ENCODE measurements at places on chromosomes 2 and 18.

- DNase-seq, result no peak
Observed at GRCh38 chr2:240685771-240686371, 3.2 kb upstream of the AQP12B start.

DNA sequence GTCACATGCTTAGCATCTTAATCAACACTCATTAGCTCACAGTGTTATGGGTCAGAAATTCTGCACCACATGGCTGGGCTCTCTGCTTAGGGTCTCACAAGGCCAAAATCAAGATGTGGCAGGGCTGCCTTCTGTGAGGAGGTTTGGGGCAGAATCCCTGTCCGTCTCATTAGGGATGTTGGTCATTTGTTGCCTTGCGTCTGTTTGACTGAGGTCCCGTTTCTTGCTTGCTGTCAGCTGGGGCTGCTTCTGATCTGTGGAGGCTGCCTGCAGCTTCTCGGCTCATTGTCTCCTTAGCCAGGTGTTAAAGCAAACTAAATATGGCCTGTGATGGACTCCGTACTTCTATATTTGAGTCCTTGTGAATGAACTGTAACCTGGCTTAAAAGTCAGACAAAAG lies 146.5 kb downstream of the NDUFA10 start:
- DNase-seq, result no peak

- no peak for DNase-seq
Observed at GRCh38 chr2:148616662-148617061, 27.9 kb upstream of the EPC2 start.

GRCh38 chr2:237895544-237896506 lies 36.4 kb downstream of the RAMP1 start:
- DNase-seq, result no peak

DNA sequence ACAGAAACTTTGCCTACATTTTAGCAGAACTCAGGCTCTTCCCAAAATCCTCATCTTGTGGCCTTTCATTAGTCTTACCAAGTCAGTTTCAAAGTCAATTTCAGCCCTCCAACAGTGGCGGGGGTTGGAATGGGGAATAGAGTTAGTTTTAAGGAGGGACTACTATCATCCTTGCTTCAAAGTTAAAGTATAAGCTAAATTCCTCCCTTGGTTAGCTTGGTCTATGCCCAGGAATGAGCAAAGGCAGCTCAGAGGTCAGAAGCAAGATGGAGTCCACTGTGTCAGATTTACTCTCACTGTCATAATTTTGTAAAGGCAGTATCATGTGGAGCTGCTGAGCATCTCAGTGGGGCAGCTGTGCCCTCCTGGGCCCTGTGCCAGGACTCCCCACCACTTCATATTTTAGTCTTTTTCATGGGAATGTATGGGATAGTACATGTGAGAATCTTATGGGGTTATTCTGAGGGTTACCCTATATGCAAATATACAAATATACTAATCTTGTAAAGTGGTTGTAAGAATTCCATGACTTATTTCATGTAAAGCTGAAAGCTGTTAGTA lies 145.2 kb upstream of the MMADHC start:
- DNase-seq, result no peak

- DNase-seq, result no peak
Observed at GRCh38 chr2:227707390-227707789, 10.4 kb downstream of the SLC19A3 start.

GRCh38 chr2:12605366-12605765 lies 111.4 kb upstream of the TRIB2 start:
- no peak for DNase-seq

- no peak for DNase-seq
Observed at GRCh38 chr18:32868406-32868805, 95.6 kb upstream of the KLHL14 start.

GRCh38 chr2:219520079-219520478 lies 5.8 kb downstream of the ASIC4 start:
- peak; percentile 66 for DNase-seq

- DNase-seq, result no peak
Observed at GRCh38 chr2:4404363-4404762, 701.0 kb downstream of the DCDC2C start.

DNA sequence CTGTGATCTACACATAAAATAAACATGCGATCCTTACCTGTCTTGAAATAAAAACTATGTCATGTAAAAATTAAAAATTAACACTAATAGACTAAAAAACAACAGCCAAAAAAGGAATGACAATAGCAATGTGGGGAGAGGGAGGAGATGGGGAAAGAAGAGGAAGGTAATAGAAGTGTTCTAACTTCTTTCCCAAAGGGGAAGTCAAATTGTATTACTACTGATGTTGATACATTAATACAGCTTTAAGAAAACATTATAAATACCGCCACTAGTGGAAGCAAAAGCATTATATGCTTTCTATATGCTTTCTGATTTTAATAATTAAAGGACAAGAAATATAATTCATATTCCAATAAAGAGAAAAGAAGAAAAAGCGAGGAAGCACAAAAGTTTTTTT lies 22.2 kb downstream of the ZNF516 start:
- no peak for DNase-seq

DNA sequence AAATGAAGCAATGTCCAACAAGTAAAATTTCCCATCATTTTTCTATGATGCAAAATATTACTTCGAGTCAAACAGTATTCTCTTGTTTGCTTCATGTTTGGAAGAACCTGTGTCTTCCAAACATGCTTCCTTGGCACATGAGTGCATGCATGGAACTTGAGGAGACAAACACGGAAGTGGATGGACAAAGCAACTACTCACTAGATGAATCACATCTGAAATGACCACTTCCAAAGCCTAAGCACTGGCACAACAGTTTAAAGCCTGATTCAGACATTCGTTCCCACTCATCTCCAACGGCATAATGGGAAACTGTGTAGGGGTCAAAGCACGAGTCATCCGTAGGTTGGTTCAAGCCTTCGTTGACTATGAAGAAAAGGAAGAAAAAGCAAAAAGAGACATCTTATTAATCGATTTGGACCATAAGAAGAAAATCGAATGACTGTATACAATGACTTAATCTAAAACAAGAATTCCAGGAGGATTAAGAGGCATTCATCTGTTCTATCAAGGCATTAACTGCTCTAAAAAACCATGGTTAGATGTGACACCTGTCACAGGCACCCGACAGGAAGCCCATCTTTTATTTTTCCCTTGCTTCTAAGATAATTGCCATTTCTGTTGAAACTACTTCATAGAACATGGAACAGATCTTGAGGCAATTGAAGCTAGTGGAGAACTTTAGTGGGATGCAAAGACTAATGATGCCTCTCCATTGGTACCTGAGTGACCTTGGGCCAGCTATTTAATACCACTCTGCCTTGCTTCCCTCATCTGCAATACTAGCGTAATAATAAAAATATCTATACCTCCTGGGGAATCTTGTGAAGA lies 56.0 kb downstream of the ATIC start:
- DNase-seq, result no peak

- DNase-seq, result no peak
Observed at GRCh38 chr18:10241579-10241978, 212.9 kb upstream of the APCDD1 start.

GRCh38 chr2:73297586-73297985 lies 4.2 kb upstream of the EGR4 start:
- DNase-seq, result no peak

DNA sequence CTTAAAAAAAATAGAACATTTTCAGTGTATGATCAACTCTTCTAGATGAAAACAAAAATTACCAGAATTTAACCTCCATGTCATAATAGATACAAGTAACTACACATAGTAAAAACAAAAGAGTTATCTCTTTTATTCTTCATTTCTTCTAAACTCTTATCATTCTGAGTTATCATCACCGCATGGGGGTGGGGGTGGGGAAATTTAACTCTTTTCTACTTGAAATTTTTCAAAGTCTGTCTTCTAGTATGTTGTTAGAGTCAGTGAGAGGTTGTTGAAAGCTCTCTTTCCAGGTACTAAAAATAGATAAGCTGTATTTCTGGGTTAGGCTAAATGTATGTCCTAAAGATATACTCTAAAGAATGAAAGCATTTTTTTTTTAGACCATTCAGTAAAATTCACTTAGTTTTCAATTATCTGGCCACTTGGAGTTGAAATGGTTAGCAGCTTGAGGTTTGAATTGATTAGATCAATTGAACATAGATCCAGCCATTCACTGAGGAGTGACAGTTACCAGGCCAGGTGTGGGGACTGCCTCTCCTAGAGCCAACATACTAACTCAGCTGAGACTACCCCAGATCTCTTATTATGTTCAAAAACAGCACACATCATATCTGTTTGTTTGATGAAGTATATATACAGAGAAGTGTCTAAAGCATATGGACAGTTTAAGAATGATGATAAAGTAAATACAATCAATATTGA lies 220.7 kb downstream of the IKZF2 start:
- DNase-seq, result no peak

DNA sequence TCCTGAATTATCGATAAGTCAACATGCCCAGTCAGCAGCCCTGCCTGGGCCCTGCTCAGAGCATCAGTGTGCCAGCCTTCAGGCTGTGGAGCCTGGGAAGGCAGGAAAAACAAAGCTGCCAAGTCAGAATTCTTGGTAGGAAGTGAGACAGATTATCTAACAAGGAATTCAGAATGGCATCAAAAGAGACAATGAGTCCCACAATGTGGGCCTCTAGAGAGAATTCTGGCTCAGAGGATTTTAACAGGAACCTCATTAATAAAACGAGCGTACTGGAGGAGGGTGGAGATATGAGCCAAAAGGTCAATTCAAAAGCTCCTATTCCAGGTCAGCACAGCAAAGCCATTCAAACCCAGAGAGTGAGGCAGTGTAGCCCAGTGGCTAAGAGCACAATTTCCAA lies 327.6 kb upstream of the MMADHC start:
- DNase-seq, result no peak

DNA sequence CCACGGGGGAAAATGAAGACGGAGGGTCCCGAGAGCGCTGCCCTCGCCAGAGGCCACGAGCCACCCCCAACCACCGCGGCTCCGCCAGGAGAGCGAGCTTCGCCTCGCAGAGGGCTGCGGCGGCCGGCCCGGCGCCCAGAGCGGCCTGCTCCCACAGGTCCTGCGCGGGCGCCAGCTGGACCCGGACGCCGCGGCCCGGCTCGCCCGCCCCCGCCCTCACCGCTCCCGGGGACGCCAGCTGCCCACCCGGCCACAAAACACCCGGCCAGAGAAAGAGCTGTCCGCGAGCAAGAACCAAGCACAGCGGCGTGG lies 709 bp downstream of the PTPN2 start:
- DNase-seq, result no peak

- DNase-seq, result no peak
Observed at GRCh38 chr2:96218508-96219131, 10.0 kb upstream of the STARD7 start.

GRCh38 chr2:223537115-223537514 lies 65.0 kb downstream of the SCG2 start:
- DNase-seq, result no peak

DNA sequence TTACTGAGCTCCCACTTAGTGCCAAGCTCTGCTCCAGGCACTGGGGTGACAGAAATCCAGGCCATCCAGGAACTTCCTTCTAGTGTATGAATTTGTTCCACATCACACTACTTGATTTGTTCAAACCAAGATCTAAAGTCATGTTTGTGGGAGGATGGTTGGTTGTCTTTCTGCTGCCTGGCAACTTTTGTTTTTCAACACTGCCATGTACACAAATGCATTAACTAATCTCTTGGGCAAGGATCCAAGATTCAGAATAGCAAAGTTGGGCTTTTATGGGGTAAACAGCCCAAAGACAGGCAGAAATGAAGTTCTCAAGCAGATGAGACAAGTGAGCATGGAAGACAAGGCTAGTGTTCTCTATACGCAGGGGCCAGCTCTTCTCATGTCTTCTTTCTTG lies 53.4 kb upstream of the PROKR1 start:
- no peak for DNase-seq

DNA sequence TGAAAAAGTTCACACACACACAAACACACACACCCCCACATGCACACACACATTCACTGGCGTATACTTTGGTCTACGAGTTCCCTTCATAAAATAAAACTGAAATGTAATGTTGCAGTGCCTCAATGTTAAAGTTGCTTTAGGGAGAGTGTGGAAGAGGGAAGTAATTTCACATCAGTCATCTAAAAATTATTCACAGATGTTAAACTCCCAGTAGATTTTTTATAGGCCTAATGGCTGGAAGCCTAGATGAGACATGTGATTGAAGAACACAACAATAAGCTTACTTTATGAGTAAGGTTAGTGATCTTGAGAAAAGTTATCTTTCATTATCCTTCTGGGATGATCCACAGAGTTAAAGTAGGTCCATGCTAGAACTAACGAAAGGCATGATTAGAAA lies 506.7 kb upstream of the CNTNAP5 start:
- no peak for DNase-seq

DNA sequence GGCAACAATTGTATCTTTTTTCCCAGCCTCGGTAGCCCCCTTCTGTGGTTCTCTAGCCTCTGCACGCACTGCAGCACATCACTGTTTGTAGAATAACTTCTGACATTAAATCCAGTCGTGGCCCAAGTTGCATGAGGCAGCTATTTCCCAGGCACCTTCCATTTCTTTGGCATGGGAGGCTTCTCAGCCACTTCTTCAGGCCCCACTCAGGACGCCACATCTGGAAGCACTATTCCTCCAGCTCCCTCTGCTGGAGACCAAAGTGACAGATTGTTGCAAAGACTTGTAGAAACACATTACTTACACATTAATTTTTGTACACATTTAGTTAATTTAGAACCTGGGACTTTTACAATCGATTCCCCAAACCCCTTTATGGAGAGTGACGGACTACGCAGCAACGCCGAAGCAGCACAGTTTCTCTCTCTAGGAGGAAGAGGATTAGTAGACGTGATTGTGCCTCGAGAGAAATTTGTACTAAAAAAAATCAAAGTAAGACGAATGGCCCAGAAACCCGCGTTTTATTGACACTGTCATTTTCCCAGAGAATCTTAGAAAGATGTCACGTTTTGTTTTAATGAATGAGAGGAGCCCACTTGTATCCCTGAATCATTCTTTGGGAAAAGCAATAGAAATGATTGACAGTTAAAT lies 57.8 kb upstream of the RGPD5 start:
- peak; percentile 19 for DNase-seq

DNA sequence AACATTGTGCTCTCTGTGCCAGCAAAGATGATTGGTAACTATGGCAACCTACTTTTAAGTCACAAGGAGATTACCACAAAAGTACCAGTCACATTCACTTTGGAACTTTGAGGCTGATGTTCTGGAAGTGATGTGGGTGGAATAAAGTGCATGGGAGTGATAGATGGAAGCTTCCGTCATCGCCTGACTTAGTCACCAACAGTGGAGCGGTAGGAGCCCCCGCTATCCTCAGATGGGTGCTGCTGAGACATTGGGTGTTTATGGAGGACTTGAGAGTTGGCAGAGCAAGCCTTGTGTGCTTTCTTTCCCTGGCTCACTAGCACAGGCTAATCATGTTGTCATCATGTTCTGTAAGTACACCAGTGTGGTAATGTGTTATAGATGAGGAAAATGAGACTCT lies 4.6 kb downstream of the PPP1R7 start:
- DNase-seq, result no peak

GRCh38 chr2:10000541-10000940 lies 42.8 kb upstream of the KLF11 start:
- no peak for DNase-seq
